Activated T-cell treated with anti-CD3 and anti-CD28 coated beads for 1 hour (primary cell): ENCODE measurements at places on chromosomes 6 and 20.

DNA sequence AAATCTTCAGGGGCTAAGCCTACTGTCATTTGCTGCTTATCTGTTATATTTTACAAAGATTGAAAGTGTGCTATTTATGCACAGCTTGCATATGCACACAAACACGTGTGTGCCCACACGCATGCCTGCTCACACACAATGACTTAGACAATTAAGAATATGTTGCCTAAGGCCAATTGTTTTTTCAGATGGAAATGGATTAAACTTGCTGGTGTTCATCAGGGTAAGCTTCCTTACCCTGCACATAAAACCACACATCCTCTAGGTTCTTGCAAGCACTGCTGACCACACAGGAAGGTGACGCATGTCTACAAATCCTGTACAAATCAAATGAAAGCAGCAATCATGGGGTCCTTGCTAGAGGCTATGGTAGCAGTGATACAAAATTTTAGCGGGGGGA, 58.4 kb downstream of the GJA10 start:
- peak; percentile 11 for DNase-seq

- DNase-seq, result no peak
Measured at GRCh38 chr6:19024737-19025136, 637.6 kb downstream of the RNF144B start.

DNA sequence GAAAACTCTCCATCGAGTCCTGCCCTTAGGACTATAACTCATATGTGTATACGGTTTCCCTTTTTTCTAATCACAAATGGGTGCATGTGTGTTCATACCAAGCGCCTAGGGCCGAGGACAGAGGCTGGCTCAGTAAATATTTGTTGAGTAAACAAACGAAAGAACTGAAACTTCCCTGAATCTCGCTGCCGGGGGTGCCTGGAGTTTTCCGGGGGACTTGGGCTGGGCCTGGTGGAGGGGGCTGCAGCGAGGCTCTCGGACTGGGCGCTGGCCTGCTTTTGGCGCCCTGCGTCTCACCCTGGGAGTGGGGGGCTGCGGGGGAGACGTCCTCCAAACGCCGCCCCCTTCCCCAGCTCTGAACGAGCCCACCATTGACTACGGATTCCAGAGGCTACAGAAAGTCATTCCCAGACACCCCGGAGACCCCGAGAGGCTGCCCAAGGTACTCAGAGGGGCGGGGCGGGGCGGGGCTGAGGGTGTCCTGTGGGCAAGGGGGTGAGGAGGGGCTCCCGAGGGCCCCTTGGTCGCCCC, 49.0 kb downstream of the CPXM1 start:
- DNase-seq, result no peak

DNA sequence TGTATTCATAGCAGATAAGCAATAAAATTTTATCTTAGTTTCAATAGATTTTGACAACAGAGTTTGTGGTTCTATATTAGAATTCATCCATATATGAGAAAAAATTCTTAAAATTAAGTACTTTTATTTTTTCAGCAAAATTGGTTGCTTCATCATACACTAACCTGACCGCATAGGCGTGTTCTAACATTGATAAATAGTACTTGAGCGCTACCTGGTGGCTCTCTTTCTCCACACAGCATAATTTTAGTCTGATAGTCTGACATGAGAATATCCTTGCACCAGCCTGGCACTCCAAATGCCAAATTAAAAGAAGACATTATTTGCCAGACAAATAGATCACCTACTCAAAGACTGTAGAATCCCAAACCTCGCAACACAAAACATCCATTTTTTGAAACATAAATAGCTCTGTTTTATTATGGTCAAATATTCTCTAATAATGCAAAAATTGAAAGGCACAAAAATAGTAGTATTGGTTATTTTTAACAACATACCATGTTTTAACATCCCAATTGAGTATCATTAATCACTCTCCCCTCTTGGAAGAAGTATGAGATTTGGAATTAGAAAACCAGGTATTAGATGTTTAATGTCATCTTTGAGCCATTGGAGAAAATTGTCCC, 33.0 kb upstream of the FILIP1 start:
- peak; percentile 21 for DNase-seq

DNA sequence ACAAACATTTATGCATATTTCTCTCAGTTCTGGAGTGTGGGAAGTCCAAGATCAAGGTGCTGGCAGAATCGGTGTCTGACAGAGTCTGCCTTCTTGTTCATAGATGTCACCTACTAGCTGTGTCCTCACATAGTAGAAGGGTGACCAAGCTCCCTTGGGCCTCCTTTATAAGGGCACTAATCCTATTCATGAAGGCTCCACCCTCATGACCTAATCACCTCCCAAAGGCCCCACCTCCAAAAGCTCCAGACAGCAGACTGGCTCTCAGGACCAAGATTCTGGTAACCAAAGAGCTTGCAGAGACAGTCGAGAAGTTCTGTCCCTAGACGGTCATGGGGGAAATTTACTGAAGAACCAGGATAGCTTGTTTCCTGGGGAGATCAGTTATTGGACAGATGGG, 139.1 kb downstream of the COL9A1 start:
- DNase-seq, result no peak

- no peak for DNase-seq
Measured at GRCh38 chr6:50742161-50742560, 28.8 kb downstream of the TFAP2D start.

DNA sequence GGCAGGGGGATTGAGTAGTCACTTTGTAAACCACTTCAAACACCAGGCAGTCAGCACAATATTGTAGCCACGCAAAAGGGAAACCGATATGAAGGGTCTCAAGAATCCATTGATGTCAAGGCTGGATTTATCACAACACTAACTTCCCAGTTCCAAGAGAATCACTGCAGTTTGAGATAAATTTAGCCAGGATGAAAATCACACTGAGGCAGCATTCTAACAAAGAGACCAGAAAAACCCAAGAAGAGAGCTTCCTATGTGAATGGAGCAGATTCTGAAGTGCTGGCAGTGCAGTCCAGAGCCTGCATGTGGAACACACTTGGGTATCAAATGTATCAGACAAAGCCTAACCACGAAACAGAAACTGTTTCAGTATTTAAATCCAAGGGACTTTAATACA, 84.6 kb downstream of the KIF16B start:
- no peak for DNase-seq

DNA sequence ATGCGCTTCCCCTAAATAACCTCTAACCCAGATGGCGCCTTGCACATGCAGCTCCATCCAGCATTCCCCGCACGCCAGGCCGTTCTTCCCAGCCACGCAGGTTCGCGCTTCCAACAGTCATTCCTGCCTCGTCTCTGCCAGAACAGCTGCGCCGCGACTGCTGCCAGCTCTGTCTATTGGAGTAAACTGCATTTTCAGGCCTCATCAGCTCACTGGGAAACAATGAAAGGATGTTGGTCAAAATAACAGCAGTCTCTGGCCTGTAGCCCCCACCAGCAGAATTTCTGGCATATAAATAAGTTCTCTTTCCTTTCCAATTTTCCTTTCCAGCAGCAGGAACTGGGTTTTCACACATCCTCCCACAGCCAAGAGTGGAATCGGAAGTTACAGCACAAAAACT, 14.6 kb downstream of the NRSN1 start:
- no peak for DNase-seq

DNA sequence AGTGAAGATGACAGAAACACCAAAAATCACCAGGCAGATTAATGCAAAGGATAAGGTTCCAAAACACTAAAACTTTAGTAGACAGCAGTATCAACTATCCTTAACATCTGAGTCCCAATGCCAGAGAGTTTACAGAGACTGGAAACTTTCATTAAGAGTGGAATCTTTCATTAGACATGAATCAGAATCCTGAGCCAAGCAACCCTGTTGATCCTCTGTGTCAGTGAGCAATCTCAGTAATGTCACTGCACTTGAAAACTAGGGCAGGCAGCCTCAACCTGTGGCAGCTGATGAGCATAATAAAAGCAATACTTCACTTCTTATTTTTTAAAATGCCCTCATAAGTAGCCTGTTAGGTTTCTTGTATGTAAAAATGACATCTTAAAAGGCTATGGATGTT, 252.8 kb upstream of the PLN start:
- no peak for DNase-seq

DNA sequence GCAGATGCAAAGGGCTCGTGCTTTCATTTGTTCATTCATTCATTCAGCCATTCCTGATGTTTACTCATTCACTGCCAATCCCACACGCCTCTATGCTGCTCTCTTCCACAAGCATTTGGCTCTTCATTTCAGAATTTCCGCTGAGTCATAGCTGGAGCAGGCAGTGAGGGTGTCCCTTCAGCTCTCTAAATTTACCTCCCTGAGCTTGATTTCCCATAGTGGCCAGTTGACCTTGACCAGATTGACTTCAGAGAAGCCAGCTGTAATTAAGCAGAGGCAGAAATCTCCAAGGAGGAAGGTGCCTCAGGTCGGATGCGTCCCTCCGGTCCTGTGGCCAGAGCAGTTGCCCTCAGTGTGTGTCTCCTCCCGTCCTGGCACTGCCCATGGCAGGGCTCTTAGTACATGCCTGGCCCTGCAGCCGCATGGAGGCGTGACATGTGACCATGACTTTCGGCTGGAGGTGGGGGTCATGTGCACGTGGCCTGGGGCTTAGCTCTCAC, 267.2 kb upstream of the ECI2 start:
- no peak for DNase-seq

GRCh38 chr20:38108438-38108985, 56.6 kb downstream of the TGM2 start:
- DNase-seq, result no peak

DNA sequence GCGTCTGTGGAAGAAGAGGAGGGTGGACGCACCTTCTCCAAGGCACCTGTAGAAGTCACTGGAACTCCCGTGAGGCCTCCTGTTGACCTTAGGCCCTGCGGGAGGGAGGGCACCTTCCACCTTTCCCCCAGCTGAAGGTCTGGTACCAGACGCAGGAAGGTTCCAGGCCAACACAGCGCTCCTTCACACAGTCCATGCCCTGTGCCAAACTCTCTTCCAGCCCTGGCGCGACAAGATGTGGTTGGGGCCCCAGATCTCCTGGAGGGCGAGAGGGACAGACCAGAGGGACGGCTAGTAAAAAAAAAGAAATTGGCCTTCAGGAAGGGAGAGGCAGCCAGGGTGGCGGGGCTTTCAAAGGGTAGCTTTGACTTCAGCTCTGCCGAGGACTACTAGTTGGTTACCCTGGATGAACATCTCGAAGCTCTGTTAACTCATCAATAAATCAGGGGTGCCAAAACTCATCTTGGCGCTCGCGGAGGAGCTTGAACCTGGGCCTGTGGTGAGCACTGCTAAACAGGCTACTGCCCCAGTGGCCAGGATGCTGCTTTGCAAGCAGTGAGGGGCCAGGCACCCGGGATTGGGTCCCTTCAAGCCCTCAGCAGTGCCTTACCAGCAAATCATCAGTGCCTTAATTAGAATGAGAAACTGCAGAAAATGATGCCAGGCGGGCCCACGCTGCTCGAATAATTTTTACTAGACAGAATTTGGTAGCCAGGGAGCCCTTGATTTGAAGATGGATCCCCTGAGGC, 14.9 kb downstream of the AARS2 start:
- DNase-seq, result no peak

DNA sequence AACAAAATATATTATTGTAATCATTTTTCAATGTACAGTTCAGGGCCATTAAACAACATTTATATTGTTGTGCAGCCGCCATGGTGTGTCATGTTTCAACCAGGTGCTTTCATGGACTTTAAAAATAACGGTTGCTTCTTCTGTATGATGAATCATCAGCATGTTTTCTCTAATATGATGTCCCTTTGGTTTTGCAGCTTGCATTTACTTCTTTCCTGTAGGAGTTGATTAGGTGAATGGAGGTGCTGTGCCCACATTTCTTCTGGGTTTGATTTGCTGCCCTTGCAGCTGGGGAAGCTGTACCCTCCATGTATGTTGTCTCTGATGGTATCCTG, 54.9 kb upstream of the TULP4 start:
- DNase-seq, result no peak

DNA sequence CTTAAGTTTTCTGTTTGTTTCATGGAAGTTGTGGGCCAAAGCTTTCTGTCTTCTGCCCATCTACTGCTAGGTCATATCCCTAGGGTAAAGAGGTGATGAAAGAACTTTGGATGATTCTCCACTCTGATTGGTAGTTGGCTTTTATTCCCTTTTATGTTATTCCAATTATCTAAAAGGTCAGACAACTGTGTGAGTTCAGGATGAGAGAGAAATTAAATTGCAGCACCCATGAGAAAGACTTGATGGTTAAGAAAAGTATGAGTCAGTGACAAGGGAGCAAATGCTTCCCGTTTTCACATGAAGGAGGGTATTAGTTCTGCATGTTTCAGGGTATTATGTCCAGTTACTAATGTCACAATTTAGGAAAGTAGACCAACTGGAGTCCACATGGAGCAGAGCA, 136.3 kb downstream of the CD109 start:
- DNase-seq, result no peak

DNA sequence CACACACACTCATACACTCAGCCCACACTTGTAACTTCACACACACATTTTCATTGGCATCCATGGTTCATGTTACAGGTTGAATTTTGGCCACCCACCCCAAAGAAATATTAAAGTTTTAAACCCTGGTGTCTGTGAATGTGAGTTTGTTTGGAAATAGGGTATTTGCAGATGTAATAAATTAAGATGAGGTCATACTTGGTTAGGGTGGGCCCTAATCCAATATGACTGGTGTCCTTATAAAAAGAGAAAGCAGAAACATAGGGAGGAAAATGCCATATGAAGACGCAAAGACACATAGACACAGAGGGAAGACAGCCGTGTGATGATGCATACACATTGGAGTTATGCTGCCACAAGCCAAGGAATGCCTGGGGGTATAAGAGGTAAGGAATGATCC, 39.7 kb upstream of the HDDC2 start:
- DNase-seq, result no peak

- DNase-seq, result no peak
Measured at GRCh38 chr20:42763015-42763414, 426.7 kb downstream of the PTPRT start.

DNA sequence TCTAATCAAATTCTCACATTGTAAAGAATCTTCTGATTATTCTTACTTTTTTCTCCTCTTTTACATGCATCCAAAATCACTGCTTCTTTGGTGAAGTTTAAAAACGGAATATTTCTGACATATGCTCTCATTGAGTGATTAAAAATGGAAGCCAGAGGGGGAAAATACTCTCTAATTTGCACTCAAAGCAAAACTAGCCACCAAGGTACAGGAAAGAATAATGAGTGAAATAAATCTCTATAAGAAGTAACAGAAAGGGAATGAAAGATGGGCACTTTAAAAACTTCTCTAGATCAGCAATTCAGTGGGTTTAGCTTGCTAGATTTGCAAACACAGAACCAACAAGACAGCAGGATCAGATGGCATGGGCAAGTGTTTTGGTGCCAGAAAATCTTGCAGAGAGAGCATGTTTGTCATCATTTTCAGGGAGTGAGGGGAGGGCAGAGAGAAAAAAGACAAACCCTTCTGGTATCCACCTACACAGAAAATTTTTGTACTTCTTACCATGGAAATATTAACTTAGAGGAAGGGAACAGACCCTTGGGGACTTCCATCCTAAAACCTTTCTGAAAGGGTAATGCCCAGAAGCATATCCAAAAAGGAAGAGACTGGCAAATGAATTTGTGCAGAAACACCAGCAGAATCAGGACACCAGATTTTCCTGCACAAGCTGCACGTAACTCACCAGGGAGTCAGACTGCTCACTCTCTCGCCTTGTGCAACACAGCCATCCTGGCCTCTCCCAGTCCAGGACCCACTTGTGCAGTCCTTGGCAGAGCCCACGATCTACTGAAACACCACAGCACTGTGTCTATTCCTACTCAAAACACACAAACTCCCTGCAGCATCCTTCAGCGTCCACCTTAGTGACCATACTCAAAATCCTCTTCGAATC, 270.2 kb upstream of the PRDM1 start:
- DNase-seq, result no peak

GRCh38 chr20:37556538-37556937, 28.9 kb upstream of the BLCAP start:
- DNase-seq, result no peak
